ENCODE measurements at places on chromosomes 7 and 10.

DNA sequence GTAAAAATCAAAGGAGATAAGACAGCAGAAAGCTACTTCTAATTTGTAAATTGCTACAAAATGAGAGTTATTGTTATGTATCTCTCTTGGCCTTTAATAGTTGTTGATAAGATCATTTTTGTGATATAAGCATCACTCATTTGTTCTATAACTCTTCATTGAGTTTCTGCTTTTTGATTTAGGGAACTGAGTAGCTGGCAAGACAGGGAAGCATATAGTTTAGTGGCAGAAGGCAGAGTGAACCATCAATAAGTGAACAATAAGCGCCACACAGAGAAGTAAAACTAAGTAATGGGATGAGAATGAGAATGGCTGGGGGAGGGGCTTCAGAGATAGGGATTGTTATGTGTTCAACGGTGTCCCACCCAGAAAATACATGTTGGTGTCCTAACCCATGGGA, 245.4 kb downstream of the ADARB2 start:
- DNase-seq = no peak

DNA sequence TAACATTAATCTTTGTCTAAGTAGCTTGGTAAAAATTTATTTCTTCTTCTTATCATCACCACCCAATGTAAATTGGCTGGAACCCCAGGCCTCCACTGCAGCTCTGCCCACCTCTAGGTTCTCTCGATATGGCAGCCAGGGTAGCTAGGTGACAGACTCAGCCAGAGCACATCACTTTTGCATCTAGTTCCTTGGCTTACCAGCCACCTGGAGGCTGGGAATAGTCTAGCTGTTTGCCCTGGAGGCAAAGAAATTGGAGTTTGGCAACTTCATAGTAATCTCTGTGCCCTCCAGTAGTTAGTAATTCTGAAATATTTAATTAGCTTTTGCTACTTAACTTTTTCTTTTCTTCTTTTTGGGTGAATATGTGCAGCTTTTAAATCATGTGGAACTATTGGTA, 9.4 kb downstream of the IFRD1 start:
- no peak for DNase-seq

- DNase-seq = peak; percentile 44
Measured at GRCh38 chr10:113058523-113059370, 108.7 kb downstream of the TCF7L2 start.

- no peak for DNase-seq
Measured at GRCh38 chr7:51077987-51078370, 238.6 kb downstream of the COBL start.

DNA sequence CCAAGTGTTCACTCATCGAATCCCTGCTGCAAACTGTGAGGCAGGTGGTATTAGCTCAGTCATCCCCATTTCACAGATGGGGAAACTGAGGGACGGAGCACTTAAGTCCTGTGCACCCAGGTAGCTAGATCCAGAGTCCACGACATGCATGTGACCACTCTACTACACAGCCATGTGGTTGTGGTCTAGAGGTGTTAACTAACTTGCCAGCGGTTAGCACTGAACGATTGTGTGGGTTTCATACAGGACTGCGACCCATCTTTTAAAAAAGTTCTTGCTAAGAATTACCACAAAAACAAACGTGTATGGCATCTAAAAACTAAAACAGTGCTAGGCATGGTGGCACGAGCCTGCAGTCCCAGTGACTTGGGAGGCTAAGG, 16.1 kb upstream of the ABCC2 start:
- no peak for DNase-seq

- no peak for DNase-seq
Measured at GRCh38 chr10:86945361-86946212, 11.8 kb downstream of the MMRN2 start.

- no peak for DNase-seq
Measured at GRCh38 chr10:86366033-86366901, at the start of gene GRID1. Gene GRID1 (minus strand): TSS chr10:86366795.

GRCh38 chr10:44809647-44810046, 101.5 kb upstream of the TMEM72 start:
- DNase-seq = no peak

DNA sequence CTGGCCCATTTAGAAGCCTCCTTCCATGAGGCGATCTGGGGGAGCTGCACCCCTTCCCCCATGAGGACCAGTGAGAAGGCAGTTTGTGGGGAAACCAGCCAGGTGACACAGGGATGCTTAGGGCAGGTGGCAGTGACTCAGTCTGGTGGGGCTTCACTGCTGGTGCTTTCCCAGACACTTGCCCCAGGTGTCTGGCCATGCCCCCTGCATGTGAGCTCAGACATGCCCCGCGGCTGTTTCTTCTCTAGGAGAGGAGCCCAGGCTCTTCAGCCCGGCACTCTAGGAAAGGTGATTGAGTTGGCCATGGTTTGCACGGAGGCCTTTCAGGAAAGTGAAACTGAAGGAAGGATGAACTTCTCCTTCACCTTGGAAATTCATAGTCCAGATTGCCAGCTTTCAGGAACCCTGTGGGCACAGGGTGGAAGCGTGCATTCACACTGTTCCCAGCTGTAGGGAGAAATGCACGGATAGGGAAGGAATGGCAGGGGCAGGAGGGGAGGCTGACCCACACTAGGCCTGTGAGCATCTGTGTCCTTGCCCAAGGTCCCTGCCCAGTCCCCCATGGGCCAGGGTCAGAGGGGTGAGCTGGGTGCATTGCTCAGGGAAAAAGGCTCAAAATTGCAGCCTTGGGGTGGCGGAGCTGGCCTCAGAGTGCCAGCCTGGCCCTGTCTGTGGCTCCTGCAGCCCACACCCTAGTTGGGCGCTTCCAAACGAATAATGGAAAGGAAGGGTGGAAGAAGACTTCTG, 359.1 kb downstream of the GLRX3 start:
- no peak for DNase-seq

DNA sequence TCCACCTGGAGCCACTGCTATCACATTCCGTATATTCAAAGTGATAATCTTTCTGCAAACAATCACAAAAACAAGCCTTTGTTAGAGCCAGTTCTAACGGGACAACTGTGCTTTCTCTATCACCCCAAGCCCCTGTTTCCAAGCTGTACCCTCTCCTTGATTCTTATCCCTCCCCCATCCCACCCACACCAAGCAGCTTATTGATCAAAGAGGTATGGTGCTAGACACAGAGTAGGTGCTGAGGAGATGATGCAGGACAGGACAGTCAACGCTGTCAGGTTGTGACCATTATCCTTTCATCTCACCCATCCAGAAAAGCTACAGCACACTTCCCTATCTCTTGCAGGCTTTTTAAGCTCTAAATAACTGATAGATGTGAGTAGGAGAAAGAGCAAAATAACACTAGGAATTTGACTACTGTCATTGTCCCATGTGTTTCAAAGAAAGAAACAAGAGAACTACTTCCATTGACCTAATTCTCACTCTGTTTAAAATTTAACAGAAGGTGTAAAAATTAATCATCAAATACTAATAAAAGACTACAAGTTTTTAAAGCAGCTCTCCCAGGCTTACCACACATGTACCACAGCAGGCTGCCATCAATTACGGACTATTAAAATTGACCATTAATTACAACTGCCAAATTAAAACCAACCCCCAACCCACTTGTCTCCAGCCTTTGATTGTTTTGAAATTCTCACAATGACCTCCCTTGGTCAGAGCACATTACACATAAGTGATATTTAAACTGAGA, 94.3 kb downstream of the ELAPOR2 start:
- DNase-seq = no peak

GRCh38 chr10:8444630-8445029, 390.1 kb downstream of the GATA3 start:
- DNase-seq = no peak

- no peak for DNase-seq
Measured at GRCh38 chr10:101671453-101671852, 23.5 kb downstream of the FBXW4 start.

DNA sequence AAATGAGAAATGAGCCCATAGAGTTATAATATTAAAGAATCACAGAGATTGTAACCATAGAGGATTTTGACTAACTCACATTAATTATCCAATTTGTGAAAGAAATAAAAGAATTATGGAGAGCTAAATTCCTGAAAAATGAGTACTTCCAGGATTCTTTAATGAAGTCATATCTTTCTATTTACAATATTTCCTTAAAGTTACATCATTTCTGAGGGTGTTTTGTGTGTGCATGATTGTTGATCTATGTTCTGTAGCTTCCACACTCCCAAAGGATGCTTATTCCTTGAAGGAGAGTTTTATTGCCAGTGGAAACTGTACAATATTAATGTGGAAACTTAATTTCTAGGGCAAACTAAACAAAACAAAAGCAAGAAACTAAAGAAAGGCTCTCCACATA, 299.6 kb downstream of the MDFIC start:
- no peak for DNase-seq

- DNase-seq = peak; percentile 19
Measured at GRCh38 chr7:134365341-134366054, 48.8 kb upstream of the SLC35B4 start.

DNA sequence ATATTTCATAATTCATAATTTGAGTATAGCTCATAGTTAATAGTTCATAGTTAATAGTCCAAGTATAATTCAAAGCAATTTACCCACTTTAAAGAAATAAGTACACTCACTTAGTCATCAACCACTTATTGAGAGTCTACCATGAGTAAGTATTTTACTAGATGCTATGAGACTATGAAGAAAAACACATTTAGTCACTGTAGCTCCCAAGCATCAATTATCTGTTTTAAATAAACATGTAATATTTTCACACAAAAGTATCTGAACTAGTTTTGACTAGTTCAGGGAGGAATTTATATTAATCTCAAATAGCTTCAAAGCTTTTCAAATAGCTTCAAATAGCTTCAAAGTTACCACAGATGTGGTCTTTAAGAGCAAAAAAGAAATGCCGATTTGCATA, 119.2 kb downstream of the ANK3 start:
- no peak for DNase-seq

GRCh38 chr7:12722136-12722535, 34.7 kb downstream of the ARL4A start:
- no peak for DNase-seq

DNA sequence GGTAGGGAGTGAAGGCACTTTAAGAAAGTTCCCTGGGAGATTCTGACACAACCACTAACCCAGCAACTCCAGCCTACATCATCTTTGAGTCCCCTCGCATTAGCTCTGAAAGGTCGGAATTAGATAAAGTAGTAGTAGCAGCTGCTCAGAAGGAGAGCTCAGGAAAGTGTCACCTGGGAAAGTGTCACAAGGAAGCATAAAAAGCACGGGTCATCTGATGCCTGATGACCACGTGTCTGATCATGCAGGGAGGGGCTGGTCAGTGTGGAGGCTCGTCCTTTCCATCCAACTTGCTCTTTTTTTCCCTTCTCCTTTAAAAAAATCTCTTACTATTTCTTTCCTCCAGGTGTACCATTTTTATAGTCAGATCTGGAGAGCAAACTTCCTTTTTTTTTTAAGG, 47.1 kb upstream of the PDCD4 start:
- no peak for DNase-seq

DNA sequence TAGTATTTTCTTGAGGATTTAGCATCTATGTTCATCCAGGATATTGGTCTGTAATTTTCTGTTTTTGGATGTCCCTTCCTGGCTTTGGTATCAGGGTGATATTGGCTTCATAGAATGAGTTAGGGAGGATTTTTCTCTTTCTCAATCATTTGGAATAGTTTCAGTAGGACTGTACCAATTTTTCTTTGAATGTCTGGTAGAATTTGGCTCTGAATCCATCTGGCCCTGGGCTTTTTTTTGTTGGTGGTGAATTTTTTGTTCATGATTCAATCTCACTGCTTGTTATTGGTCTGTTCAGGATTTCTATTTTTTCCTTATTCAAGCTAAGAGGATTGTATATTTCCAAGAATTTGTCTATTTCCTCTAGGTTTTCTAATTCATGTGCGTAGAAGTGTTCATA, 192.7 kb downstream of the KIF20B start:
- no peak for DNase-seq

- DNase-seq = no peak
Measured at GRCh38 chr7:15433151-15433550, 128.7 kb downstream of the AGMO start.

DNA sequence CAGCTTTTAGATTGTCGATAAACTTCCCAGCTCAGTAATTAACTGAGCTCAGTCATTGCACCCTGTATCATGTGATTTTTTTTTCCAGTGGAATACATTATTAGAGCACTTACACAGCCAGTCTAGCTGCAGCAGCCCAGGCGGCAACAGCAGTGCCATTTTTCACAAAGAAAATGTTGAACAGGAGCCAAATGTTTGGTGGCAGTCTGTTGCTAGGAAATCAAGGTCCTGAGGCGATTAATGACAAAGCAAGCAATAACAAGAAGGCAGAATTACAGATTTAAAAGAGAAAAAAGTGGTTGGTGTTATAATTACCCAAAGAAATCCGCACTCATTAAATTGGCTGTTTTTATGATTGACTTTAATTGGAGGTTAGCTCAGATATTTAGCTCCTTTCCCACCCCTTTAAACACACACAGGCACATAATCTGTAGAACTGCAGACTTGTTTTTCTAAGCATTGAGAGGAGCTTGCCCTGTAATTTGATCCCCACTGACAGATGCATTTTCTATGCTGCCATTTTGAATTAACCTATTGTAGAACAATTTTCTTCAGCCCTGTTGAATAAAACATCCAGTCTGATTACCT, 267.4 kb downstream of the ADK start:
- DNase-seq = no peak

GRCh38 chr7:92485974-92486373, 8.2 kb upstream of the ERVW-1 start:
- no peak for DNase-seq

DNA sequence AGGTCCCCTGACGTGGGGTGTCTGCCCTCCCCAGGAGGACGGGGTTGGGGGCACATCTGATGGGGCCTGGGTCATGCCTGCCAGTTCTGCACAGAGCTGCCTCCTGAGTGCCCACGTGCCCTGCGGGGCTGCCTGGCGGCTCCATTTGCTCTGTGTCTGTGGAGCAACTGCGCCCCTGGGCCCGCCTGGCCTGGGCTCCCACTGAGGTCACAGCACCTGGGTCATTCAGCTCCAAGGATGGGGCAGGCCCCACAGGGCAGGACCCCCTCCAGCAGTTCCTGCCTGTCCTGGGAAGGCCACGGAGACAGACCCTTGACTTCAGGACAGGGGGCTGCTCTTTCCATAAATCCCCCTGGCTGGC, 590.6 kb downstream of the PTPRN2 start:
- no peak for DNase-seq

DNA sequence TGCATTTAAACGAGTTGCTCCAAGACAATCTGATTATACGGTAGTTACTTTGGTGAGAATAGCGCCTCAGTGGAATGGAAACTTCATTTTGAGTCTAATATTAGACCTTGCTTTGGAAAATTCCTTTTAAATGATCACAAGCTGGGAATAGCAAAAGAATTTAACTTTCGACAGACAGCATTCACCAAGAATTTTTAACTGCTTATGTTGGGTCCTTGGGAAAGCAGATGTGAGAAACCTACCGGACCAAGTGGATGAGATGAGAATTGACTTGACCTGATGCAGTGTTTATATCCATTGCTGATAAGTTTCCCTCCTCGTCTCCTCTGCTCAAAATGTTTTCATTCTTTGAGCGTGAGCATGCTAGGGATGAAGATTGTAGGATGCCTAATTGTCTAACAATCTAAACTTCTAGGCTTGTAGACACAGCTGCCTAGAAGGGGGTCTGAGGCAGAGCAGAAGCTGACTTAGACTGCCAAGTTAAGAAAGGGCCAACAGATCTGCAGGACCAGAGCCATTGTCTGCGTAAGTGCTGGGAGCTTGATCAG, 126.9 kb downstream of the CNNM2 start:
- peak; percentile 89 for DNase-seq

GRCh38 chr7:159042103-159042502, 102.6 kb downstream of the VIPR2 start:
- no peak for DNase-seq
